ENCODE measurements at places on chromosomes 6 and 20. TPM values are rescaled to one million over a fixed set of nuclear protein-coding genes. Genes with fewer than 3 reads are reported as not detected.

DNA sequence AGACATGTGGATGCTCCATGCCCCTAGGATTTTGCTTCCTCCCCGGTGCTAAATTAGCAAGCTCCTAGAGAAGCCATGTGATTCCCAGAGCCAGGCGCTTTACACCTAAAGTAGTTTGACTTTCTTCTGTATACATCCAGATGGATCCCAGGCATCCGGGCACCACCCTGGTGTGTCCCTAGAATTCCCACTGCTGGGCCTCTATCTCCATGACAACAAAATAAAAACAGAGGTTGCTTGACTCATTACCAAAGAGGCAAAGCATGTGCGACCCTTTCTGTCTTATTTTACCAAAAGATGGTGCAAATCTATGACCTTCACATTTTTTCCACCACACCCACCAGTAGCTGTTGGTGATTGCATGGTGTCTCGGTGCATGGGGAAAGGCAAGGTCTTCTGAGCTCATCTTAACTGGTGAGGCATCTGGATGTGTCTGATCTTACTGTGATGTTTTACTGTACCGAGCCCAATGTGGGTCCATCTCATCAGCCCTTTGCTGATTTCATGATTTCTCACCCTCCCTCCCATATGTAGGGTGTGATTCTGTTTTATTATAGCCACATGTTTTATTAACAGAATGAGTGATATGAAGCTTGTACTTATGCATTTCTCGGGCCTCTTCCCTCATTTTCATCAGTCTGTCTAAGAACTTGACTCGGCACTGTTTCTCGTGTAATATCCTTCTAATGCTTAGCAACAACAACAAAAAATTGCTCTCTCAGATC lies 27.4 kb upstream of the VAPB start:
- DNase-seq: no peak

- no peak for DNase-seq
Measured at GRCh38 chr6:54899442-54899841, 52.9 kb downstream of the FAM83B start.

- DNase-seq: no peak
Measured at GRCh38 chr6:119224095-119224701, 125.4 kb downstream of the MAN1A1 start.

- no peak for DNase-seq
Measured at GRCh38 chr6:53241938-53242337, 93.3 kb upstream of the GCM1 start.

The PTCHD4 gene
- total RNA-seq: 0.20 TPM

- DNase-seq: no peak
Measured at GRCh38 chr6:36135053-36135731, 4.9 kb downstream of the MAPK13 start.

GRCh38 chr6:152310371-152310954 lies 326.7 kb downstream of the SYNE1 start:
- DNase-seq: no peak

- no peak for DNase-seq
Measured at GRCh38 chr6:71400852-71401251, 112.2 kb downstream of the OGFRL1 start.

The SENP6 gene
- total RNA-seq: 51.0 TPM

The ANGPT4 gene
- 0.04 TPM for total RNA-seq

DNA sequence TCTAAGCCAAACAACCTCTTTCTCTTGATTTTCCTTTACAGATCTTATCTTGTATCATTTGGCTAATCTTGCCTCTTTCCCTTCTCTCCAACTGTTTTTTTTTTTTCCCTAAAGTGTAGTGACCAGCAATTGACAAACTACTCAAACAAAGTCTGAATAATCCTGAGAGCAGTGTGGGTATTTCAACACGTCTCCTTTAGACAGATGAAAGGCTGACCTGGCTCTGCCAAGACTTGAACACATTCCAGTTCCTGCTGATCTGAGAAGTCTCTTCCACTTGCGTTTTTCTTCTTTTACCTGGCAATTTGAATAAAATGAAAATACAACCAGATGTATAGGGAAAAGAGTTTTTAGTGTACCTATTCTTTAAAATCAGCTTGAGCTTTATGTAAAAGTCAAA lies 168.4 kb downstream of the GJA10 start:
- DNase-seq: no peak

DNA sequence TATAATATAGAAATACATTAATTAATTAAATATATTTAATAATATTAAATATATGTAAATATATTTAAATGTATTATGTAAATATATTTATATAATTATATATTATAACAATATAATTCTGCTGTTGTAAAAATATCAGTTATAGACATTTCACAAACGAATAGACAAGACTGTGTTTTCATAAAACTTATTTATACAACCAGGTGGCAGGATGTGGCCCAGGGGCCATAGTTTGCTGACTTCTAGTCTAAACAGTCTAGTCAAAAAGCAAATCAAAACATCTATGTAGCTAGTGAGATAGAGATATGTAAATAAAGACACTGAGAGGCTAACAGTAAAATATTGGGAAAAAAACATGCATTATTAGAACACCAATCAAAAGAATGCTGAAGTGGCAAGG lies 136.4 kb downstream of the TBXT start:
- no peak for DNase-seq

DNA sequence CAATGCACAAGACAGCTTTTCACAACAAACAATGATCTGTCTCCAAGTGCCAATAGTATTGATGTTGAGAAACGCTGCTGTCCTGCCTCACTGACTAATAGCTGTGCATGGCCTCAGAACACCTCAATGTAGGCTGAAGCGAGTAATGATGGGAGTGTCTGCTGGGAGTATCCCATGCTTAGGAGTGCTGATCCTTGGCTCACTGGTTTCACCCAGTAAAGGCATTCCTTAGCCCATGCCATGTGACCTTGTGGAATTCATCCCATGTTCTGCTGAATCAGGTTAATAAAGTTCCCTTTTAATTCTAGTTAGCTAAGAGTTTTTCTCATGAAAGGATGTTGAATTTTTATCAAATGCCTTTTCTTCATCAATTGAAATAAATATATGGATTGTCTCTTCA lies 3.8 kb upstream of the WFDC12 start:
- DNase-seq: no peak

The AGER gene
- total RNA-seq: not detected

- no peak for DNase-seq
Measured at GRCh38 chr6:36519352-36519751, 27.9 kb downstream of the STK38 start.

The SLC22A7 gene
- total RNA-seq: not detected
